GM23338 (cell line): ENCODE measurements at places on chromosomes 7 and 10. TPM values are rescaled to one million over a fixed set of nuclear protein-coding genes. Genes with fewer than 3 reads are reported as not detected.
A peak's percentile ranks its signal among the peaks of the same experiment; 100 is the strongest.

The AS3MT gene
- 8.8 and 10.5 TPM in 2 replicates for total RNA-seq

- H3K27me3 ChIP-seq: no peaks in the 10 kb centered on the region
- DNase-seq: no peak
- H3K4me3 ChIP-seq: no peak overlapping the region
- no peaks in the 10 kb centered on the region for H3K36me3 ChIP-seq
- H3K4me1 ChIP-seq: peaks cover 7% of the 10 kb centered on the region; the same call in 1 of the 2 replicates
Observed at GRCh38 chr7:102277901-102278300, 8.8 kb upstream of the SH2B2 start.

GRCh38 chr7:10973942-10974911 is 555 bp downstream of the PHF14 start:
- H3K4me1 ChIP-seq: peaks cover 25% of the 10 kb centered on the region
- no peaks in the 10 kb centered on the region for H3K36me3 ChIP-seq
- peak overlapping the region; percentile 87 for H3K4me3 ChIP-seq
- H3K27me3 ChIP-seq: no peaks in the 10 kb centered on the region
- peak; percentile 65 for DNase-seq

GRCh38 chr7:149785402-149785801 is 12.0 kb upstream of the ZNF467 start:
- no peak overlapping the region for H3K4me3 ChIP-seq
- no peaks in the 10 kb centered on the region; the same call in 1 of the 2 replicates for H3K4me1 ChIP-seq
- H3K27ac ChIP-seq: no peak overlapping the region
- peaks cover 19% of the 10 kb centered on the region for H3K27me3 ChIP-seq

DNA sequence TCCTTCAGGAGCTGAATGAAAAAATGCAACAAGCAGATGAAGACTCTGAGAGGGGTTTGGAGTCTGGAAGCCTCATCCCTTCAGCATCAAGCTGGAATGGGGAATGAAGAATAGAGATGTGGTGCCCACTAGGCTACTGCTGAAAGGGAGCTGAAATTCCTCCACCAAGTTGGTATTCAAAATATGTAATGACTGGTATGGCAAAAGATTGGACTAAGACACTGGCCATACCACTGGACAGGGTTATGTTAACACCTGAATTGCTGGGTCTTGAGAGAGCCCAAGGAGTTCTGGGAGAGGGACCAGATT is 5.4 kb downstream of the IFIT2 start:
- H3K4me3 ChIP-seq: no peak overlapping the region
- DNase-seq: no peak
- 0 out of 2 replicates have a peak, but pooled peaks cover 5% of the 10 kb centered on the region for H3K4me1 ChIP-seq

The RNF32 gene
- 0.56 TPM in 1 of 2 replicates, not detected in the other for total RNA-seq

- no peak overlapping the region for H3K4me3 ChIP-seq
- no peaks in the 10 kb centered on the region for H3K36me3 ChIP-seq
- no peak overlapping the region for H3K27ac ChIP-seq
- DNase-seq: peak; percentile 10
- no peaks in the 10 kb centered on the region for H3K4me1 ChIP-seq
Observed at GRCh38 chr7:87784424-87784823, 91.7 kb downstream of the SLC25A40 start.

DNA sequence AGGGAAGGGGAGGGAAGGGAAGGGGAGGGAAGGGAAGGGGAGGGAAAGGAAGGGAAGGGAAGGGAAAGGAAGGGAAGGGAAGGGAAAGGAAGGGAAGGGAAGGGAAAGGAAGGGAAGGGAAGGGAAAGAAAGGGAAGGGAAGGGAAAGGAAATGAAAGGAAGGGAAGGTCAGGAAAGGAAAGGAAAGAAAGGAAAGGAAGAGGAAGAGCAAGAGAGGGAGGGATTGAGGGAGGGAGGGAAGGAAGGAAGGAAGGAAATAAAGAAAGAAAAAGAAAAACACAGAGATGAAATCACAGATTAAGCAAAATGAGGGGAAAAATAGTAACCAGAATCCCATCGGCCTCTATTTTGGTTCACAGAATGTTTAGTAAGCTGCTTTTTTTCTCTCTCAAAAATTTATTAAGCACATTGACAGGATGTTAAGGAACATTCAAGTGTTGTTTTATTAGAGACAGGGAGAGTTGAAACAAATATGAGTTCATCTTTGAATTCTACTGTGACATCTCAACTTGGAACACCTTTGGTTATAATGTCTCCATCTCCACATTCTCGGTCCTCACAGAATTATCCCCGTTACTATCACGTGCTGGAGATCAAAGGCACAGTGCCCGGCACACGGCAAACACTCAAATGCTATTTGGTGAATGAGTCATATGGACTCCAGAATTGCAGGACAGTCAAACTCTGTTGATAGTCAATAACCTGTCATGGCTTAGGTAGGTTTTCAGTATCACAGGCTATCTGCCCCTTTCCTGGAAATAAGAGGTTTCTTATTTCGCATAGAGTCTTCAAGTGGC is 52.4 kb downstream of the ABCB1 start:
- H3K36me3 ChIP-seq: no peaks in the 10 kb centered on the region
- no peak overlapping the region for H3K27ac ChIP-seq
- no peaks in the 10 kb centered on the region for H3K27me3 ChIP-seq
- no peak for DNase-seq
- H3K4me1 ChIP-seq: no peaks in the 10 kb centered on the region

The NRCAM gene
- 3.5 and 6.8 TPM in 2 replicates for total RNA-seq

The OLAH gene
- not detected in 2 replicates for total RNA-seq

GRCh38 chr10:21724687-21725367 is 190.8 kb downstream of the MLLT10 start:
- H3K27me3 ChIP-seq: no peaks in the 10 kb centered on the region
- H3K4me1 ChIP-seq: peaks cover 37% of the 10 kb centered on the region
- no peak overlapping the region for H3K4me3 ChIP-seq
- DNase-seq: peak; percentile 52
- no peaks in the 10 kb centered on the region; the same call in 1 of the 2 replicates for H3K36me3 ChIP-seq
